ENCODE measurements at places on chromosomes 2 and 18.

GRCh38 chr2:1621501-1621900 lies 122.8 kb downstream of the PXDN start:
- H3K4me1 ChIP-seq: peaks cover 12% of the 10 kb centered on the region
- no peak for DNase-seq
- H3K27ac ChIP-seq: no peak overlapping the region
- no peaks in the 10 kb centered on the region for H3K36me3 ChIP-seq

GRCh38 chr2:98747888-98748287 lies 17.0 kb upstream of the MGAT4A start:
- no peak overlapping the region for H3K27ac ChIP-seq
- H3K4me3 ChIP-seq: no peak overlapping the region
- no peaks in the 10 kb centered on the region for H3K36me3 ChIP-seq
- H3K27me3 ChIP-seq: no peaks in the 10 kb centered on the region
- DNase-seq: no peak

- H3K27ac ChIP-seq: no peak overlapping the region
- no peak overlapping the region for H3K4me3 ChIP-seq
- no peak for DNase-seq
- H3K27me3 ChIP-seq: peaks cover 10% of the 10 kb centered on the region
Observed at GRCh38 chr2:120385355-120386127, 39.6 kb downstream of the INHBB start.

DNA sequence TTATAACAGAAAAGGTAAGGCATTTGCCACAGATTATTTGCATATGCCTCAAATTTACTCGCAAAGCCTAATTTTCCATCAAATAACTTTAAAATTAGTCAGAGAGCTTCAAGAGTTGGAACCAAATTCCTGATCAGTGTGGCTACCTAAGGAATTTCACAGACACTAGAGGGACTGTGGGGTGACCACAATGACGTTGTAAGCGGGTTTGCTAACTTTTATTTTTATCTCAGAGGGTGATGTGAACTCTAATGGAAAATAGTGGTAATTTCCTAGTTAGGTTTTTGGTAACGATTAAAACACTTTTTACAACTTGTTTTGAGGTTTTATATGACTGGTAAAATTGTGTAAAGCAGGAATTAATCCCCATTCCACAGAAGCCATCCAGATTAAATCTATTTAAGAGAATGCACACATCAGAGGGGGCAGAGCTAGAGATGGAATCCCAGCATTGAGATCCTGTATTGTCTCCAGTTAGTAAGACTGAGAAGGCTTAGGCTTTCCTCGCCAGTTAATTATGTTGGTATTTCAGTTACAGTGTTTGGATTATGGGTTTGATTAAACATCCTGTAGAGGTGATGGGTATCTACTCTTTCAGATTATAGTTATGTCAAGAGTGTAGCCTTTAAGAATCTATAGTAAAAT lies 129.0 kb downstream of the GPD2 start:
- H3K4me1 ChIP-seq: no peaks in the 10 kb centered on the region
- H3K27me3 ChIP-seq: no peaks in the 10 kb centered on the region
- no peak overlapping the region for H3K27ac ChIP-seq
- H3K36me3 ChIP-seq: no peaks in the 10 kb centered on the region

DNA sequence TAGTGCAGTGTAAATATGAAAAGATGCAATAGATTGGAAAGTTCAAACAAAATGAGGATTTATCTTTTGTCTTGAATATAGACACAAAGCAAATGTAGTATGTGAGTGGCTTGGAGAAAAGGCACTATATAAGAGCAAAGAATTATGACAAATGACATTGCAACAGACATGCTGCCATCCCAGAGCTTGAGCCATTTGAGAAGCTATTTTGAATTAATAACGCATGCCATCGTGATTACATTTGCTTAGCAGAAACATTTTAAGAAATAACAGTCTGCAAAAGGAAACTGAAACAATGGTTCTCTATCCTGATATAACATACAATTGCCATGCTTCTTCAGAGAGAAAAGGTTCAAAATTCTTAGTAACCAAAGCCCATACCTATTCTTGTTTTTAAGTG lies 677.1 kb downstream of the ZEB2 start:
- H3K27ac ChIP-seq: no peak overlapping the region
- no peaks in the 10 kb centered on the region for H3K27me3 ChIP-seq
- no peak for DNase-seq

- no peak overlapping the region for H3K27ac ChIP-seq
- H3K4me3 ChIP-seq: no peak overlapping the region
- DNase-seq: no peak
Observed at GRCh38 chr2:29232041-29232440, 116.8 kb downstream of the CLIP4 start.

GRCh38 chr18:46320928-46321711 lies 216.9 kb downstream of the HAUS1 start:
- no peaks in the 10 kb centered on the region for H3K36me3 ChIP-seq
- peaks cover 24% of the 10 kb centered on the region for H3K4me1 ChIP-seq
- no peak for DNase-seq
- no peak overlapping the region for H3K4me3 ChIP-seq
- H3K27ac ChIP-seq: no peak overlapping the region
- H3K27me3 ChIP-seq: no peaks in the 10 kb centered on the region

- H3K4me3 ChIP-seq: no peak overlapping the region
- no peaks in the 10 kb centered on the region for H3K27me3 ChIP-seq
- no peaks in the 10 kb centered on the region for H3K4me1 ChIP-seq
- DNase-seq: no peak
- H3K36me3 ChIP-seq: no peaks in the 10 kb centered on the region
- no peak overlapping the region for H3K27ac ChIP-seq
Observed at GRCh38 chr2:127175041-127175721, 44.9 kb downstream of the CYP27C1 start.

GRCh38 chr2:70330476-70330875 lies 28.6 kb upstream of the FAM136A start:
- no peaks in the 10 kb centered on the region for H3K36me3 ChIP-seq
- no peak for DNase-seq
- H3K4me1 ChIP-seq: peaks cover 29% of the 10 kb centered on the region
- peak overlapping the region; percentile 74 for H3K27ac ChIP-seq

GRCh38 chr2:167380094-167380493 lies 491.8 kb downstream of the XIRP2 start:
- no peaks in the 10 kb centered on the region for H3K4me1 ChIP-seq
- H3K27ac ChIP-seq: no peak overlapping the region
- 0 out of 2 replicates have a peak, but pooled peaks cover 3% of the 10 kb centered on the region for H3K27me3 ChIP-seq
- no peak overlapping the region for H3K4me3 ChIP-seq
- H3K36me3 ChIP-seq: no peaks in the 10 kb centered on the region
- DNase-seq: no peak

DNA sequence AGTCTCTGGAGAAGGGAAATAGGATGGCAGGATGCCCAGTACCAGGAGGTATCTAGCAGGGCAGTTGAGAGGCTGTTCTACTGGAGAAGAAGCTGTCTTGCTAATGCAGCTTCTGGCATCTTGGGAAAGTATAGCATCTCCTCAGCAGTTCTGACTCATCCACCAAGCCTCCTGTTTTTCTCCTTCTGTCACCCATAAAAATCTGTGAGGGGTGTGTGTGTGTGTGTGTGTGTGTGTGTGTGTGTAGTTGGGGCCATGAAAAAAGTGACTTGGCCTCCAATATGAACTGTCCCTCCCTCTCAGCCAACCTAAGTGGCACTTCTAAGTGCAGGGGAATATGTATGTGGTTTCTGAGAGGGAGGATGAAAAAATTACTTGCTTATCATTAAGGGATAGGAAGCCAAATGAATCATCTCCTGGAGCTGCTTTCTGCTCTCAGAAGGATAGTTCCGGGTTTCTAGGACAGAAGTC lies 83.9 kb downstream of the CBLN2 start:
- H3K4me3 ChIP-seq: no peak overlapping the region
- no peaks in the 10 kb centered on the region for H3K4me1 ChIP-seq
- no peaks in the 10 kb centered on the region for H3K27me3 ChIP-seq
- no peaks in the 10 kb centered on the region for H3K36me3 ChIP-seq
- H3K27ac ChIP-seq: no peak overlapping the region
- DNase-seq: no peak

GRCh38 chr18:33495278-33495677 lies 54.8 kb upstream of the CCDC178 start:
- H3K27me3 ChIP-seq: no peaks in the 10 kb centered on the region
- no peak overlapping the region for H3K4me3 ChIP-seq
- H3K4me1 ChIP-seq: no peaks in the 10 kb centered on the region

DNA sequence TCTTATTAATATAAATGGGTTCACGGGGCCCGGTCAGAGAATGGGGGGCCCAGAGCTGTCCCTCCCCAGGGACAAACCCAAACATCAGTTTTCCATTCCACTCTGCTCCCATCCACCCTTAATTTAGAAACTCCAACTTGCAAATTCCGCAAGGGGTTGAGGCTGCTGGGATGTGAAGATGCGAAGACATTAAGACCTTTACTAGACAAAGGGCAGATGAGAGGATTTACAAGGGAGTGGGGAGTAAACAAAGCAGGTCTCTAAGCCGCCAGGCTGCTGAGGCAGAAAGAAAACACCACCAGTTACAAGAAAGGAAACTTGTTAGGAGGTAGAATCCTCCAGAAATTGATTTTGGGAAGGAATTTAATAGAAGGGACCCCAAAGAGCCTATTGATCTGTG lies 33.1 kb downstream of the MARCO start:
- H3K4me3 ChIP-seq: no peak overlapping the region
- H3K27ac ChIP-seq: no peak overlapping the region
- H3K4me1 ChIP-seq: peaks cover 34% of the 10 kb centered on the region
- H3K36me3 ChIP-seq: no peaks in the 10 kb centered on the region
- no peak for DNase-seq

DNA sequence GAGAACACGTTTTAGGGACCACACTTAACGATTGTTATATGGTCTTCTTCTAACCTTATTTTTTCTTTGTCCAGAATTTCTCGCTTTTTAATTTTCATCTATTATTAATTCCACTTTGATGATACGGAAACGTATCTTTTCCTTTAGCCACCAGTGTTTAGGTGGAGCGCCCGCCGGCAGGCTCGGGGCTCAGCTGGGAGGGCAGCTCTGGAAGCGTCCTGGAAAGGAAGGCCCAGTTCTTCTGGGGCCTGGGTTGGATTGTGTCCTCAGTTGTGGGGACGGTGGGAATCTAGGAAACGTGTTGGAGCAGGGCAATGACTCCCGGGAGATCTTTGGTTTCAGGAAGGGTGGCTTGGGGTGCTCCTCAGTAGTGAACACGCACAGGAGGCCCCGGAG lies 19.4 kb upstream of the SOX11 start:
- no peak for DNase-seq
- no peaks in the 10 kb centered on the region for H3K27me3 ChIP-seq
- H3K4me3 ChIP-seq: no peak overlapping the region
- H3K36me3 ChIP-seq: no peaks in the 10 kb centered on the region

DNA sequence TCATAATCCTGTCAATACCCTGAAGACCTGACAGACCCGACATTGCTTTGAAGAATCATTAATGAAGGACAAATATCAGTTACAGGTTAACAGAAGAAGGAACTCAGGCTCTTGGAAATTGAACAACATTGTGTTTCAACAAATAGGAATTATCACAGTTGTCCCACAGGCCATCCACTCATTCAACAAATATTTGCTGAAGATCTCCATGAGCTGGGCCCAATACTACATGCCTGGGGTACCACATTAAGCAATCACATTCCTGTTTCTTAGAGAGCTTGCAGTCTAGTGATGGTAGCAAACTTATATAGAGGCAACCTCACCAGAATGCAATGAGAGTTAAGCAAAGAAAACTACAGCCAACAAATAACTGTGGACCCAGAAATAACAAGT lies 671.6 kb upstream of the ACVR2A start:
- H3K36me3 ChIP-seq: no peaks in the 10 kb centered on the region
- DNase-seq: no peak
- no peaks in the 10 kb centered on the region for H3K27me3 ChIP-seq
- no peaks in the 10 kb centered on the region for H3K4me1 ChIP-seq
- no peak overlapping the region for H3K27ac ChIP-seq

- no peak overlapping the region for H3K4me3 ChIP-seq
- H3K27ac ChIP-seq: no peak overlapping the region
- H3K27me3 ChIP-seq: no peaks in the 10 kb centered on the region
- peaks cover 13% of the 10 kb centered on the region for H3K4me1 ChIP-seq
- DNase-seq: peak; percentile 48
Observed at GRCh38 chr2:189363559-189363958, 77.7 kb upstream of the WDR75 start.

DNA sequence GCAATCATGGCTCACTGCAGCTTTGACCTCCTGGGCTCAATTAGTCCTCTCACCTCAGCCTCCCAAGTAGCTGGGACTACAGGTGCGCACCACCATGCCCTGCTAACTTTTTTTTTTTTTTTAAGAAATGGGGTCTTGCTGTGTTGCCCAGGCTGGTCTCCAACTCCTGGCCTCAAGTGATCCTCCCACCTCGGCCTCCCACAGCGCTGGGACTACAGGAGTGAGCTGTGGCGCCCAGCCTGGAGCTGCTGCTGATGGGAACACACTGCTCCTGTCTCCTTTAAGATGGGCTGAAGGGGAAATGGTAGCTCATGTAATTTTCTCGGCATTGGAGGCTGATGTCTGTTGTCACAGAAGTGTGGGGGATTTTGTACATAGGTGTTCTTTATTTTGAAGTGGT lies 34.9 kb upstream of the ADNP2 start:
- H3K27ac ChIP-seq: no peak overlapping the region
- no peak for DNase-seq
- H3K27me3 ChIP-seq: no peaks in the 10 kb centered on the region
- H3K4me1 ChIP-seq: no peaks in the 10 kb centered on the region

GRCh38 chr18:59877361-59877760 lies 22.4 kb upstream of the PMAIP1 start:
- no peaks in the 10 kb centered on the region for H3K36me3 ChIP-seq
- peaks cover 23% of the 10 kb centered on the region for H3K4me1 ChIP-seq
- H3K27me3 ChIP-seq: no peaks in the 10 kb centered on the region
- no peak overlapping the region for H3K4me3 ChIP-seq
- no peak for DNase-seq

DNA sequence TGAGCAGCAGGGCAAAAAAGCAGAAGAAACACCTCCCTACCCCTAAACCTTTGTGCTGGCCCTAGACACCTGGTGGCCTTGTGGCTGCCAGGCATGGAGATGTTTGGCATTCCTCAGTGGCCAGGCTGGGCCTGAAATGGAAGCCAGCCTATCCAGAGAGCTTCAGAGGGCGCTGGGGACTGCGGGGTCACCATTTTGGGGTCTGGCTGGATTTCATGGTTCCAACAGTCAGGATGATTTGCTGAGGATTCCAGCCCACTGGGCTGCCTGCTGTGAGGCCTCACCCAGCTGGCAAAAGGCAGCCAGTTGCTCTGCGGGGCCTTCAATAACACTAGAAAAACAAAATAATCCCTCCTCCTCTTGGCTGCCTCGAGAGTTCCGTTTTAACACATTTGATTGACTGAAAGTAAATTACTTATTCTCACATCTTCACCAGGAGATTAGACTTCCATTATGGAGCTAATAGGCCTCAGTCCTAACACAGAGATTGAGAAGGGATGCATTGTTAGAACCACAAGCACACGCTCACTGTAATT lies 154.1 kb downstream of the EN1 start:
- H3K36me3 ChIP-seq: no peaks in the 10 kb centered on the region
- H3K27me3 ChIP-seq: no peaks in the 10 kb centered on the region
- no peak overlapping the region for H3K4me3 ChIP-seq
- no peak overlapping the region for H3K27ac ChIP-seq
- H3K4me1 ChIP-seq: 0 out of 2 replicates have a peak, but pooled peaks cover 7% of the 10 kb centered on the region

Measured in HCT116 (cell line).